ENCODE measurements at places on chromosomes 5 and 9.
A peak's percentile ranks its signal among the peaks of the same experiment; 100 is the strongest.

- no peak for DNase-seq
Observed at GRCh38 chr5:168879929-168880328, 300.8 kb upstream of the PANK3 start.

DNA sequence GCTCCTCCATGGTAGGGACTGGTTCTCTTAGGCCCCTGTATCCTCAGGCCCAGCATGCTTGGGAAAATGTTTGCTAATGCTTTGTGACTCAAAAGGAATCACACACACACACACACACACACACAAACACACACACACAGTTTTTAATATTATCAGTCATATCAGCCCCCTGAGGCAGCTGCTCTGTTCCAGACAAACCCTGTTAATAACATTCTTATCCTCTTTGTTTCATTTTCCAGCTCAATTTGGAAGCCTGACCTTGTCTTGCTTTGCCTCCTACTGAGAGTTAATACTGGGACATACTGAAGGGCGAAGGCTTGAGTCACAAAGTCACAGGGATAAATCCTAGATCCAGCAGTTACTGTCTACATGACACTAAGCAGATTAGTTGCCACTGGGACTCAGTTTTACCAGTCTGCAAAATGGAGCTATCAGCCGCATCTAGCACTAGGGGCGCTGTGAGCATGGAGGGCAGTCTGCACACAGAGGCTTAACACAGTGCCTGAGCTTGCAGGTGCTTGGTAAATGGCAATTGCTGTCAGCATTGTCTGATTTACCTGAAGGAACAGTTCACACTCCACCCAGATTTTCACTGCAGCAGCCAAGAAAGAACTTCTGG is 37.1 kb upstream of the KCNMB1 start:
- no peak for DNase-seq

DNA sequence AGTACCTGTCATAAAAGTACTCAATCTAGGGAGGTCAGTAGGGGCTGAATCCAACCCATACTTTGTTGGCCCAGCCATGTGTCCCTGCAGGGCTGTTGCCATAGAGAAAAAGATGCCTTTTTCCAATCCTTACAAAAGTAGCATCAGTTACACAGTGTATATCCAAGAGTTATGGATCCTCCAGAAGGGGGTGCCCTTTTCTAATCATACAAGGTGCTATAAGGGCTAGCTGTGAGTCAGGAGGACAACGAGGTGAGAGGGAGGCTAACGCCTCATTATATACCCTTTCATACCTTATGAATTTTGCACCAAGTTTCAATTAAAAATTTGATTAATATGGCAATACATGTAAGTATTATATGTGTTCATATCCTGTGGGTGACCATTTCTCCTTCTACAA is 4.8 kb downstream of the KIAA0825 start:
- DNase-seq = peak; percentile 31

DNA sequence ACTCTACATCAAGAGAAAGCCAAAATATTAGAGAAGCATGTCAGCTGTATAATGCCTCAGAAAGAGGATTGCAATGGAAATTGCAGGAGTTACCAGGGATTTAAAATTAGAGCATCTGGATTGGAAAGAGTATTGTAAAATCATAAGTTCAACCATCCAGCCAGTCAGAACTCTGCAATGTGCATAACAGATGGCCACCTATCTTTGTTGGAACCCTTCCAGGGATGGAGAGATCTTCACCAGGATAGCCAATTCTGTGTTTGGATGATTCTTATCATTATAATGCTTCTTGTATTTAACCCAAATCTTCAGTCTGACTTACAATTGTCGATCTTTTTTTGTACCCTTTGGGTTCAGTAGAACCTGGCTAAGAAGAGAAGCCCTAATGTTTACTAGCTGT is 164.4 kb downstream of the TLR4 start:
- DNase-seq = no peak

- DNase-seq = no peak
Observed at GRCh38 chr5:149869411-149869821, 75.2 kb downstream of the PDE6A start.

- DNase-seq = peak; percentile 56
Observed at GRCh38 chr9:129568560-129569501, 52.1 kb downstream of the C9orf50 start.

- no peak for DNase-seq
Observed at GRCh38 chr5:73434461-73434860, 14.1 kb downstream of the FOXD1 start.

DNA sequence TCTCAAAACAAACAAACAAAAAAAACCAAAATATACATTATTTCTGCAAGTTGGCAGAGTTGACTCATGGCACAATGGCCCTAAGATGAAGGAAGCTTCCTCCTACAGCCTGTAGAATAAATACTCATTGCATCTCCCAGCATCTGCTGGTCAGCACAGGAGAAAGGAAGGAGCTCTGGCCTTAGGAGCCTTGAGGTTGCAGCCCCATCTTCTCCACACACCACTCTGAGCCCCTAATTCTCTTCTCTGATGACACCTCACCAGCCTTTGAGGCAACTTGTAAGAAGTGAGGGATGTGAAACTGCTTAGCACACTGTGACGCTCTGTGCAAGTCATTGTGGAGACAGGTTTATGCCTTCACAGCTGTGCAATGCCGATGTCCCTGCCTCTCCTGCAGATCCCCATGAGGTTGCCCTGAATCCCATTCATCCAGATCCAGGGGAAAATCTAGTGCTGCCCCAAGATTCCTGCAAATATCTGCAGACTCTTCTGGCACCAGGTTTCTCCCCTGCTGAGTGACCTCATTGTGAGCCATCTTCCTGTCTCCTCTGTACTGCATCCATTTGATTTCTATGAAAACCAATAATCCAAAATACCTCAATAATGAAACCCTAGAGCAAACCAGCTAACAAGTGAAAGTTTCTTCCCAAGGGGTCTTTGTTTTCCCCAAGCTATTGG is 65.3 kb upstream of the TGFBR1 start:
- DNase-seq = peak; percentile 63

DNA sequence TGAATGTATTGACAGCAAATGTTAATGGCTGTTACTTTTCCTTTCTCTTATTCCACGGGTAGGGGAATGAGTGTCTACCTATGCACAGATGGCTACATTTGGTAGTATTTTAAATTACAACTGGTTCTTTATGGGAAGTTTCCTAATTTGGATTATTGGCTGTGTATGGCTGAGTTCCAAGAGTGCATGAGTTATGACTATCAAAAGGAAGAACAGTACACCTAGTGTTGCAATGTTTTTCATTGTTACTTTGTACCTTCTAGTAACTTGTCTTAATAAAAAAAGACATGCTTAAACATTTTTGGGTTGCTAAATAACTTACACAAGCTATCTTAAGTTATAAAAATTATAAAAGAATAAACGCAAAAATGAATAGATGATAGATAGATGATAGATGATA is 35.8 kb upstream of the MAMDC2 start:
- no peak for DNase-seq

- DNase-seq = no peak
Observed at GRCh38 chr9:131162886-131163285, 37.5 kb downstream of the NUP214 start.

DNA sequence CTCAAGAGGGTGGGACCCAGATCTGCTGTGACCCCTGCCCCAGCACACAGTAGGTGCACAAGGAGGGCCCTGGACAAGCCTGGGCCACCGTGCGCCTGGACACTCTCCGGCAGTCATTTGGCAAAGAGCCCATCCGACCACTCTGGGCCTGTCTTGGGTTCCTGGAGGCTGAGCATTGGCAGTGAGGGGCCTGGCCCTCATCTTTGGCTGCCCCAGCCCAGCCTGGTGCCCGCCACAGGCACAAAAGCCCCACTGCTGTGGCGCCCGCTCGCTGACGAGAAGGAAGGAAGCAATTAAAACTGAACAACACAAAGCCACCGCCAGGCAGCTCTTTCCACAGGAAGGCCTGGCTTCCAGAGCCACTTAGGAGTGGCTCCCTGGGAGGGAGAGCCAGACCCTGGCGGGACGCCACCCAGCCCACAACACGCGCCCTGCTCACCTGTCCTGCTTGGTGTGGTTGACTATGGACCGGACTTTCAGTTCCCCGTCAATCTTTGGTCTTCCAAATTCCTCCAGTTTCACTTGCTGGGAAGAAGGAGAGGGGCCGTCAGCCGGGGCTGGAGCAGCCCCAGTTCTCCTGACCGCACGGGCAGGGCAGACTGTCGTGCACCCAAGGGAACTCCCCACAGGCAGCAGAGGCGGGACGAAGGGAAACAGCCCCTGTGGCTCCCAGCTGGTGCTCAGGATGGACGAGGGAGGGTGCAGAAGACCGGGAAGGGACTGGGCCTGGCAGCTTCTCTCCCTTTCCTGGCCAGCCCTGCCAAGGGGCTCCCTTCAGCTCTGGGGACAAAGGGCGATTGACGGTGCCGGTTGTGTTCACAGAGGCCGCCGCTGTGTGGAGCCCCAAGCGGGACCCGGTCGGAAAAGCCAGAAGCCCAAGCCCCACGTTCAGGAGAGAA is 50.9 kb upstream of the SARDH start:
- DNase-seq = no peak

- no peak for DNase-seq
Observed at GRCh38 chr5:83256091-83256780, 178.9 kb downstream of the XRCC4 start.

GRCh38 chr9:92934321-92934720 is 13.0 kb upstream of the FGD3 start:
- no peak for DNase-seq

DNA sequence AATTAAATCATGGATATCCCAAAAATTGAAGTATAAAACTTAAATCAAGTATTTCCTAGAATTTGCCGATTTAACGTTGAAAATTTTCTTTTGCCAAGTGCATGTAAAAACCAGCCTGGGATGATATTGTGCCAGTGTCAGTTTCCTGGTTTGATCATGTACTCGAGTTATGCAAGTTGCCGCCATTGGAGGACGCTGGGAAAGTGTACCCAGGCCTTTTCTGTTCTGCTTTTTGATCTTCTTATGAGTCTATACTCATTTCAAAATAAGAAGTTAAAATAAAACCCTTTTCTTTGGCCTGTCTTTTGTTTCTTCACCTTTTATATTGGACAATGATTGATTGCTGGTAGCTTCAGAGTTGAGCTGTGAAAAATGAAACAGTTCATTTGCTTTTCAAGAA is 93.1 kb upstream of the NFIL3 start:
- no peak for DNase-seq

All from M059J (cell line).